ENCODE measurements at places on chromosomes 11 and 22.
A peak's percentile ranks its signal among the peaks of the same experiment; 100 is the strongest.

DNA sequence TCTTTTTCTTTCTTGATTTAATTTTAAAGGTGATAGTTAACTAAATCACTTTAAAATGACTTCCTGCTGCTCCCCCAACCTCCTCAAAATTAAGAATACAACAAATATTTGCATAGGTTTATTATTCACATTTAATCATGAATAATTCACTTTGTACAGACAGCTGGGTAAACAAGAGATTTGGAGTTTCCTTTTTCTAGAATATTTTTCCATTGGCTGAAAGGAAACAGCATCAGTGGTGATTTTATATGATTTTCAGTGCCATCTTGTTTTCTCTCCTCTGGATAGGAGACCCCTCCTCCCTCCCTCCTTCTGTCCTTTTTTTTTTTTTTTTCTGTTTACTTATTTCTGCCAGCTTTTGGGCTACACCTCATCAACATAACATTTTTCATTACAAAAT is 60.5 kb downstream of the LIF start:
- H3K4me1 ChIP-seq: peaks cover 23% of the 10 kb centered on the region
- no peaks in the 10 kb centered on the region for H3K36me3 ChIP-seq
- no peak overlapping the region for H3K4me3 ChIP-seq
- DNase-seq: no peak
- no peak overlapping the region for H3K27ac ChIP-seq

GRCh38 chr11:23013509-23013908 is 153.2 kb upstream of the CCDC179 start:
- no peak overlapping the region for H3K4me3 ChIP-seq
- no peaks in the 10 kb centered on the region for H3K27me3 ChIP-seq
- no peak overlapping the region for H3K27ac ChIP-seq
- peaks cover under 1% of the 10 kb centered on the region for H3K36me3 ChIP-seq

DNA sequence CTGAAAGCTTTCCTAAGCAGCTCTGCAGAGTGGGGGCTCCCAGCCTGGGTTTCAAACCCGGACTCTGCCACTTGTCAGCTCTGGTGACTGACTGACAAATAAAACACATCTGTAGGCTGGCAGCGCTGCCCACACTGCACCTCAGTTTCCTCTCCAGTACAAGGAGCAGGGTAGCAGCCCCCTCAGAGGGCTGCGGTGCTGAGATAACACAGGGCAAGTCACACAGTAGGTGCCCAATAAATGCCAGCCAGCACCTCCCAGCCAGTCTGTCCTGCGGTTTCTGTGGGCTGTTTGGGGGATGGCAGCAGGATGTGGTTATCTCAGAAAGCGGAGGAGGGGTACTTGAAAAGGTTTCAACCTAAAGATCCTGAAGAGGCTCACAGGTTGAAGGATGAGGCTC is 1.5 kb downstream of the SYT12 start:
- peaks cover 10% of the 10 kb centered on the region for H3K4me1 ChIP-seq
- H3K27ac ChIP-seq: no peak overlapping the region
- DNase-seq: no peak
- no peak overlapping the region for H3K4me3 ChIP-seq

GRCh38 chr11:103737747-103738146 is 298.7 kb upstream of the DDI1 start:
- peaks cover 2% of the 10 kb centered on the region for H3K36me3 ChIP-seq
- no peak overlapping the region for H3K4me3 ChIP-seq
- no peaks in the 10 kb centered on the region for H3K27me3 ChIP-seq
- no peak overlapping the region for H3K27ac ChIP-seq
- peaks cover 43% of the 10 kb centered on the region for H3K4me1 ChIP-seq

DNA sequence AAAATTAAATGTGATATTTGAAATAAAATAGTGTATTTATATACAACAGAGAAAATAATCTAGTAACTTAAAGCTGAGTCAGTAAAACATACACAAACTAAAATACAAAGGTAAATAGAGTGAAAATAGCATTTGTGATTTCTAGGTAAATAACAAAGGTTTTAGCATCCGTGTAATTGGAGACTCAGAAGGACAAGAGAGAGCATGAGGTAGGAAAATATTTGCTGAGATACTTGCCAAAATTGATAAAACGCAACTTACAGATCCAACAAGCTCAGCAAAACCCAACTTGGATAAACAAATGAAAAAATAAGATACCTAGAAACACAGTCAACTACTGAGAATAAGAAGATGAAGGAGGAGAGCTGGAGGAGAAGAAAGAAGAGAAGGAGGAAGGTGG is 634.7 kb upstream of the CCDC179 start:
- H3K27ac ChIP-seq: no peak overlapping the region
- H3K4me1 ChIP-seq: no peaks in the 10 kb centered on the region
- no peak for DNase-seq
- H3K27me3 ChIP-seq: no peaks in the 10 kb centered on the region
- H3K36me3 ChIP-seq: no peaks in the 10 kb centered on the region

GRCh38 chr11:130054966-130055365 is 14.7 kb upstream of the APLP2 start:
- no peak overlapping the region for H3K27ac ChIP-seq
- no peaks in the 10 kb centered on the region for H3K27me3 ChIP-seq
- H3K4me1 ChIP-seq: peaks cover 15% of the 10 kb centered on the region
- no peak for DNase-seq
- H3K4me3 ChIP-seq: no peak overlapping the region

- DNase-seq: no peak
- no peaks in the 10 kb centered on the region for H3K36me3 ChIP-seq
- H3K27me3 ChIP-seq: no peaks in the 10 kb centered on the region
- H3K27ac ChIP-seq: peak overlapping the region; percentile 98
- H3K4me1 ChIP-seq: peaks cover 58% of the 10 kb centered on the region
Observed at GRCh38 chr11:46291441-46292150, 14.1 kb downstream of the CREB3L1 start.

- H3K27me3 ChIP-seq: peaks cover 8% of the 10 kb centered on the region
- H3K4me1 ChIP-seq: peaks cover 16% of the 10 kb centered on the region
- DNase-seq: peak; percentile 42
- H3K4me3 ChIP-seq: no peak overlapping the region
Observed at GRCh38 chr22:38572065-38572464, 2.1 kb upstream of the DMC1 start.

DNA sequence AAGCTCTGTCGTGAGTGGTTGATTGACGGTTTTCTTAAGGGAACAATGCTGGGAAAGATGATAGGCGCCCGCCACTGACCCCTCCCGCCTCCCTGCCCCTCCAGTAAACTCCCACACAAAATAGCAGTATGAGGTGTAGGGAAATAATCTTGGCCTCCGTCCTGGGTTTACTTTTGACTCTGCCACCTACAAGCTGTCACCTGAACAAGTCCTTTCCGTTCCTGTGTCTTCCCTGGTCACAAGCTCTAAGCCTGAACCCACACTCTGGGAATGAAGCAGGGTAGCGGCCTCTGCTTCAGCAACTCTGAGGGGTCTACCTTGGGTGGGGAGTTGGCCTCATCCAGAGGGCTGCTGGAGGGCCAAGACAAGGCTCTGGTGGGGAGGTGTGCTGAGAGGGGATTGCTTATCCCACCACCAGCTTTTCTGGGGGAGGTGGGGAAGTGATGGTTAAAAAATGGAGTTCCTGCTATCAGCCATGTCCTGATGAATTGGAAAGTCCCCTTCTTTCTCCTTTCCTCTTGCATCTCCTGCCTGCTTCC is 87.8 kb downstream of the CEP164 start:
- H3K27me3 ChIP-seq: no peaks in the 10 kb centered on the region
- no peak overlapping the region for H3K27ac ChIP-seq
- no peak for DNase-seq
- no peaks in the 10 kb centered on the region for H3K4me1 ChIP-seq

DNA sequence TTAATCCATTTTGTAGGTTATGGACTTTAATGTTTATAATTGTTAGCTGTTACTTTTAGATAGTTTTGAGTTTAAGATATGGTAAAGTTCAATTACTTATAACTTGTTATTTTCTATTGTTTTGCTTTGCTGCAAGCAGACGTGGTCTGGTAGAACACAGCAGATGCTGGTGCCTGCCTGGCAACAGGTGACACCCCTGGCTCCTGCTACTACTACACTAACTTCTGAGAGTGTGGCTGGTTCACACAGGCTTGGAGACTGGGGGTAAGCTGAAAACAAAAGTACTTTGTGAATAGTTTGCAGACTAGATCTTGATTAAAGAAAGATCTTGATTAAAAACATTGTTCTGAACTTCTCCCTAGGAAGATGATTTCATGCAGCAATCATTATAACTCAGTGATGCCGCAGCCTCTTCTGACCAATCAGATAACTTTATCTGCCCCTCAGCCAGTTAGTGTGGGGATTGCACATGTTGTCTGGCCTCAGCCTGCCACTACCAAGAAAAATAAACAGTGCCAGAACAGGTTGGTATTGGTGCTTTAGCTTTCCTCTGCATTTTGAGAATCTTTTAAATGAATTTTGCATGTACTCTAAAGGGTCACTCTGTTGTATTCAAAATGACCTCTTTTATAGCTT is 90.4 kb downstream of the HIPK3 start:
- H3K4me1 ChIP-seq: no peaks in the 10 kb centered on the region
- no peak overlapping the region for H3K4me3 ChIP-seq
- no peak overlapping the region for H3K27ac ChIP-seq
- DNase-seq: no peak
- H3K27me3 ChIP-seq: no peaks in the 10 kb centered on the region

- peak overlapping the region; percentile 7 for H3K27ac ChIP-seq
- no peak overlapping the region for H3K4me3 ChIP-seq
- H3K36me3 ChIP-seq: no peaks in the 10 kb centered on the region
- H3K4me1 ChIP-seq: peaks cover 13% of the 10 kb centered on the region
Observed at GRCh38 chr22:35114131-35114980, 48.4 kb downstream of the ISX start.

GRCh38 chr11:71962428-71963038 is 33.7 kb downstream of the RNF121 start:
- DNase-seq: no peak
- no peaks in the 10 kb centered on the region for H3K27me3 ChIP-seq
- no peak overlapping the region for H3K4me3 ChIP-seq
- H3K4me1 ChIP-seq: no peaks in the 10 kb centered on the region
- H3K36me3 ChIP-seq: peaks cover 37% of the 10 kb centered on the region

DNA sequence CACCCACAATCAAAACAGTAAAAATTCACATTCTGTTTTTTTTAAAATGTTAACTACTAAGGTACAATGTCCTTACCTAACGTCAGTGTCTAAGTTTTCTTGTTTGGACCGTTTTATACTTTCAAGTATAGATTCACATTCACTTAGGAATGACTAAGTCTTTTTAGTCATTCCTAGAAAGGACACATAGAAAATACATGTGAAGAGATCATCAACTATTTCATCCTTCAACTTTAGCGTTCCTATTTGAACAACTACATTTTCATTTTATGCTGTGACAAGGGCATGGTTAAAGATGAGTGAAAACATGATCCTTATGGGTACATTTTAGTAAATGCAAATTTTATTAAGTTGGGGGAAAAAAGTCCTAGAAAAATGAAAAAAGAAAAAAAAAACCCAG is 62.8 kb downstream of the DDX10 start:
- no peak for DNase-seq
- no peak overlapping the region for H3K4me3 ChIP-seq
- H3K4me1 ChIP-seq: peaks cover 5% of the 10 kb centered on the region
- no peaks in the 10 kb centered on the region for H3K27me3 ChIP-seq
- no peak overlapping the region for H3K27ac ChIP-seq
- peaks cover 36% of the 10 kb centered on the region for H3K36me3 ChIP-seq

DNA sequence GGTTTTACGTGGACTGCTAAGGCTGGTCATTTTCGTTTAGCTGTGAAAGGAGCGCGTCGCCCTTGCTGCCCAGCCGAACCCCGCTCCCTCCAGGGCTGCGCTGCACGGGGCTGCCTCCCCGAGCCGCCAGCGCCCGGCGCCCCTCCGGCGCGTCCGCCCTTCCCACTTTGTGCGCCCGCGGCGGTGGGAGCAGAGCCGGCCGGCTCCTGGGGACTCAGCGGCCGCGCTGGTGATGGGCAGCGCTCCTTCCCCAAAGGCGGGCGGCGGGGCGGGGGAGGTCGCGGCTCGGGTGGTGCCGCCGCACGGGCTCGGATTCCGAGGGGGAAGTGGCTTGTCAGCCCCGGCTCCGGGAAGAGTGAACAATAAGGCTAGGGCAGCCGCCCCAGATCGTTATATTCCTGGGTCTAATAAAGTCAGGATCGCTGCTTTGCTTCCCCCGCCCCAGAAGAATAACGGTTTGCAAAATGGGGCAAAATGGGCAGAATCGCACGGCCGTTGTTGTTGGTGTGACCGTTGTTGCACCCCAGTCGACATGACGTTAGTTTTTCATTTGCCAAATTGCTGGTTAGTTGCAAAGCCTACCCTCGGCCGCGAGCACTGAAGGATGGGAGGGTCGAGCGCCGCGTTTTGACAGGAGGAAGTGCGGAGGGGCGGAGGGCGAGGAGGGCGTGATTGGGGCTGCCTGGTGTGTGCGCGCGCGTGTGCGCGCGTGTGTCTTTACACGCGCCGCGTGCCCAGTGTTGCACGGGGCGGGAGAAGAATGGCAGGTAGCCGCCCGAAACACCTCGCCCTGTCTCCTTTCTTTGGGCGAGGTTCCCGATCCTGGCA is 745 bp downstream of the NCAM1 start:
- peak overlapping the region; percentile 73 for H3K27ac ChIP-seq
- peaks cover 41% of the 10 kb centered on the region for H3K27me3 ChIP-seq
- peaks cover 37% of the 10 kb centered on the region for H3K4me1 ChIP-seq
- H3K4me3 ChIP-seq: peak overlapping the region; percentile 92

DNA sequence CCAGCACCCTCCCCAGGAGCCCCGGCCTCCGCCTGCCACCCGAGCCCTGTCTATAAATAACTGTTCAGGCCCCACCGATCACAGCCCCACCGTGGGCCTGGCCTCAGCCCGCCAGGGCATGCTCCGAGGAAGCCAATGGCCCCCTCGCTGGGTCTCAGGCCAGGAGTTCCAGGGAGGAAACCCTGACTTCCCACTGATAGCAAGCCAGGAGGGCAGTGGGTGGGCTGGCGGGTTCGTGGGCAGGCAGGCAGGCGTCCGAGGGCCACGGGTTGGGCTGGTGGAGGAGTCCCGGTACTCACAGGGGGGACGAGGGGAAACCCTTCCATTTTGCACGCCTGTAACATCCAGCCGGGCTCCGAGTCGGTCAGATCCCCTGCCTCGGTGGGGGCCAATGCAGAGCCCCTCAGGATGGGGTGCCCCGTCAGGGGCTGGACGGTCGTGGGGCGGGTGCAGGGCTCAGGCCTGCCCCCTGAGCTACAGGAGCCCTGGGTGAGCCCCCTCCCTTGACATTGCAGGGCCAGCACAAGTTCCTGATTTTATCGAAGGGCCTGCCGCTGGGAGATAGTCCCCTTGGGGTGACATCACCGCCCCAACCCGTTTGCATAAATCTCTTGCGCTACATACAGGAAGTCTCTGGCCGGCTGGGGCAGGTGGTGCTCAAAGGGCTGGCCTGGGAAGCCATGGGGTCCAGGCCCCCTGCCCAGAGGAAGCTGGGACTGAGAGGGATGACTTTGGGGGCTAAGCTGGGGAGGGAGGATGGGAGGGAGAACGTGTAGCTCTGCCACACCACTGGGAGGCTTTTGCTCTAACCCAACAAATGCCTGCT is at the start of gene SPI1:
Gene SPI1 (minus strand): TSS at position 538 of the 826 bp plus-strand sequence. CDS start 194 bp downstream, at position 344.
- no peaks in the 10 kb centered on the region for H3K4me1 ChIP-seq
- H3K27me3 ChIP-seq: no peaks in the 10 kb centered on the region
- H3K27ac ChIP-seq: no peak within 1 kb of the TSS
- no peak within 1 kb of the TSS for H3K4me3 ChIP-seq
- no peak for DNase-seq

GRCh38 chr11:130269326-130269943 is 45.3 kb downstream of the ZBTB44 start:
- no peaks in the 10 kb centered on the region for H3K27me3 ChIP-seq
- H3K27ac ChIP-seq: no peak overlapping the region
- peaks cover 17% of the 10 kb centered on the region for H3K36me3 ChIP-seq
- H3K4me3 ChIP-seq: no peak overlapping the region
- H3K4me1 ChIP-seq: no peaks in the 10 kb centered on the region
